NCI-H1417 (cell line): ENCODE measurements at places on chromosomes 2 and 18.

DNA sequence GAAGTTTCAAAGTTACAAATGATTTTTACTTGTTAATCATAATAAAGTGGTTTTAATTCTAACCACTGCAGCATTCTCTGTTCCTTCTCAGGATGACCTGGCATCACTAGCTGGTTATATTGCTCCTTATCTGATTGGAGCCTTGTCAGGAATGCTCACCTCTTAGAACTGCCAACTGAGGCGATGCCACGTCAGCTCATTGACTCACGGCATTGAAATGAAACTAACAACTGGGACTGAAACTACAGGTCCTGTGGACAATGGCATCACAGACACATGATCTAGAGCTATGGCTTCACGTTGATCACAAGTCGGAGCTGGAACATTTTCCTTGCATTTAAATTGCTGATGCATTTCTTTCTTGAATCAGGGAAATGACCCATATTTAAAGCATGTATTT lies 54.9 kb upstream of the MAP2 start:
- DNase-seq, result no peak

DNA sequence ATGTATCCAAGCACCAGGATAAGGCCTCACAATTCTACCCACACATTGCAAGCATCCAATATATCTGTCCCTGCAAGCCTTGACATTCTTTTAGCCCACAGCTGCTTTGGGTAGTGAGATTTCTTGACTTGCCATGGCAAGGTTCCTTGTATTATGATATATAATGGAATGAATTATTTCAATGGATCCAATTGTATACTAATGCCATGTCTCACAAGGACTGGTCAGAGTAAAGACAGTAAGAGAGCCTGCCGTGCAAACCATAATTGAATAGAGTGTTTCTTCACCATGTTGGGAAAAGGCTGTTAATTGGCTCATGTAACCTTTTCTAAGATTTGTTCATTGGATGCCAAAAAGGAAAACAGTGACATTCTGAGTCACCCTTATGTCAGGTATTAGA lies 64.3 kb upstream of the RBBP8 start:
- no peak for DNase-seq

GRCh38 chr2:240301256-240301795 lies 134.1 kb upstream of the GPC1 start:
- DNase-seq, result no peak

DNA sequence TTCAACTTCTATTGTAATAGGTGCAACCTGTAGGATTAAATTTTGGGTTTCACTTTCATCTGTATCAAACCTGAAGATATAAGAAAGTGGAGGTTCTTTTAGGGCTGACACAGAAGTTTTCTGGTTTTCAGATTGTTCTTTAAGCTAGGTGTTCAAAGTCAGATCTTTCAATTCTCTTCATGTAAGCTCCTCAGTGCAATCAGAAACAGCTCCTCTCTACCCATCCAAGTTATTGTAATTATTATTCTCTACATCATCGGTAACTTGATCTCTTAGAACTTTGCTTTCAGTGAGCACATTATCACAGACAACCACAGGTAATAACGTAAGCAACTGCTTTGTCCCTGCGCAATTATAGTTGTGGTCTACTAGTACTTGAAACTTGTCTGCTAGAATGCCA lies 179.4 kb downstream of the MYCN start:
- no peak for DNase-seq

GRCh38 chr2:171042253-171042969 lies 113.4 kb downstream of the GORASP2 start:
- DNase-seq, result no peak

DNA sequence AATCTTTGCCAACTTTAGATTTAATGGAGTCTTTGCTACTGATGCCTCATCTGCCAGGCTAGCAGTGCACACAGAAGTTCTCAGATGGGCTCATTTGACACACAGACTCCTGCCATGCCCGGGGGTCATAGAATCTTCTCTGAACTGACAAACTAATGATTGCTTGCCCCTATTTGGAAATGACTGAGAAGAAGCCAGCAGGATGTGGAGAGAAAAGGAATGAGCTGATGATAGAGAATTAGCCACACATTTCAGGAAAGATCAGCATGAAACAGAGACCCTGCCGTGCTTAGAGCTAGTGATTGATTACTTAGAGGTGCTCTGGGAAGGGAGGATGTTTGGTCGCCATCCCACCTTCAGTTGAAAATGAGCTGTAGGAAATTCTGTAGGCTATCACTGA lies 178.5 kb downstream of the TPGS2 start:
- no peak for DNase-seq

- DNase-seq, result no peak
These were observed 5.8 kb upstream of the UCN start for GRCh38 chr2:27313882-27314645.

GRCh38 chr2:40027968-40028367 lies 248.9 kb upstream of the THUMPD2 start:
- DNase-seq, result no peak

DNA sequence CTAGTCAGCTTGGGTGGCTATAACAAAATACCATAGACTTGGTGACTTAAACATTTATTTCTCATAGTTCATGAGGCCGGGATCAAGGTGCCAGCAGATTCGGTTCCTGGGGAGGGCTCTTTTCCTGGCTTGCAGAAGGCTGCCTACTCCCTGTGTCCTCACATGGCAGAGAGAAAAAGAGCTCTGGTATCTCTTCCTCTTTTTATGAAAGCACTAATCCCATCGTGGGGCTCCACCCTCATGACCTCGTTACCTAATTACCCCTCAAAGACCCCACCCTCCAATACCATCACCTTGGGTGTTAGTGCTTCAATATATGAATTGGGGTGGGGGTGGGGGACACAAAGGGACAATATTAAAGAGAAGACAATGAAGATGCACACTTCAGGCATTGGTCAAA lies 67.1 kb upstream of the CCBE1 start:
- no peak for DNase-seq
